Stimulated activated CD4-positive, alpha-beta T cell treated with anti-CD3 and anti-CD28 coated beads, Interleukin-1b, Interleukin-23, amount 100 ng/mL, for 48 hours (primary cell): ENCODE measurements at places on chromosomes 2 and 18.

DNA sequence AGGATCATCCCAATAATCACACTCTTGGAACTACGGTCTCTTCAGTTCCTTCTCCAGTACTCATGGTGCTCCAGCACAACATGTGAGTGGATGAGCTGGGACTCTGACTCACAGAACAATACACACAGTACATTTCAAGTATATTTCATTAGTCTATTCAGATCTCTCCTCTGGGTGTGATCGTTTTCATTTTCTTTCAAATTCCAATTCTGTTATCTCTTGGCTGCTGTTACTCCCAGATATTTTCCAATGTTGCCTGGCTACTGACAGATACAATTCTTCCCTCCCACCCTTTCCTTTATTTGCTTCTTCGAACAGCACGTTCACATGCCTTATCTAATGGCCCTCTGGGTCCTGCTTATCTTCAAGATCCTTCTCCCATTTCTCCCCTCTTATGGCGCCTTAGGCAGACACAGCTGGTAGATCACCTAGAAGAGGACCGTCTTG lies 216.0 kb downstream of the ACKR3 start:
- no peak for DNase-seq

- DNase-seq, result peak; percentile 15
These were observed 246.1 kb downstream of the BCL2 start for GRCh38 chr18:63073481-63073880.

DNA sequence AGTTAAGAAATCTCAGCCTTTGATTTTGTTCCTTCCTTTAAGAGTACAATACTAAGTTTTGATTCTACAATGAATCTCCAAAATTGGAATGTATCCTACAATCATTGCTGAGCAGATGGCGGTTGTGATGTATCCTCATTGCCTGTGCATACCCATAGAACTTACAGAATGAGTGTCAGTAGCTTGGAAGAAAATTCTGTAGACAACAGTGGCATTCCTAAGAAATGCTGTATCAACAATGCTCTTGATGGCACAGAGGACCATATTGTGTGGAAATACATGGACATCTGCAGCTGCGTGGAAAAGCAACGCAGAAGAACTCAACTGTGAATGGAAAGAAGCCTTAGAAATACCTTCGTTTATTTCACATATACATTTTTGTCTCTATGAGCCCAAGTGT lies 30.2 kb downstream of the GAREM1 start:
- DNase-seq, result no peak

- no peak for DNase-seq
These were observed 500.7 kb downstream of the RIT2 start for GRCh38 chr18:42614619-42615293.

DNA sequence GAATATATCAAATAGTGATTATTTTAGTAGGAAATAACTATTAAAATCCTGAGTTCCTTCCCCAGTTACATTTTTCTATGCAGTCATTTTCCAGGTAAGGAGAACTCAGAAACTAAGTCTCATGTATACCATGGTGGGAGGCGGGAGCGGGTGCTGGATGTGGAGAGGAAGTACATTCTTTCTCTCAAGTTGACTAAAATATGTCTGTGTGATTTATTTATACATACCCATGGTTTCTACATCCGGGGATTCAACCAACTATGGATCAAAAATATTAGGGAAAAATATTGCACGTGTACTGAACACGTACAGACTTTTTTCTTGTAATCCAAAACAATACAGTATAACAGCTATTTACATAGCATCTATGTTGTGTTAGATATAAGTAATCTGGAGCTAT lies 6.8 kb downstream of the ZCCHC2 start:
- DNase-seq, result no peak

DNA sequence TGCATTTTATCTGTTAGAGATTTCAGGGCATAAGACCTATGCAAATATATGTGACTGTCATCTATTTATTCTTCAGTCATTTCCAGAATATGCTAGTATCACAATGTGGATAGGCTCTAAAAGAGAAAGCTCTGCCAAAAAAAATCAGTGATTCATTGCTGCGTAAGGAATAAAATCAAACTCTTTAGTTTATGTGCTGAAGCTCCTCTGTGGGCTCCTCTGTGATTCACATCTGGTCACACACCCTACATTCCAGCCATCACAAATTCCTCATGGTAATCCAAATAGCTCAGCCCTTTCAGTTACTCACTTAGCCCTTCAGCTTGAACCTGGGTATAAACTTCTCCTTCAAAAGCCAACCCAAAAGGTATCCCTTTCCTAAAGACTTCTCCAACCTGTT lies 21.4 kb downstream of the DLGAP1 start:
- no peak for DNase-seq

DNA sequence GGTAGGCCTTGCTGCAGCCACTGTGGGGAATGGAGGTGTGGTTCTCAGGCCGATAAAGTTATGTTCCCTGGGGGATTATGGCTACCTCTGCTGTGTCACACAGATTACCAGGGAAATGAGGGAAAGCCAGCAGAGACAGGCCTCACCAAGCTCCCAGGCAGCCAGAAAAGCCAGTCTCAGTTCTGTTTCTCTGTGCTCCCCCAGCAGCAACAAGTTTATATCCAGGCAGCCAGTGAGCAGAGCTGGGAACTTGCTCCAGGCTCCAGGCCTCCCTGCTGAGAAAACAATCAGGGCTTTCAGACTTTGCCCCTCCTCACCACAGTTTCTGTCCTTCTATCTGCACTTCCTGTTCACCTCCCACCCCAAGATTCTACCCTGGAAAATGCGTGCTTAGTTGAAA lies 596.6 kb upstream of the GYPC start:
- no peak for DNase-seq

DNA sequence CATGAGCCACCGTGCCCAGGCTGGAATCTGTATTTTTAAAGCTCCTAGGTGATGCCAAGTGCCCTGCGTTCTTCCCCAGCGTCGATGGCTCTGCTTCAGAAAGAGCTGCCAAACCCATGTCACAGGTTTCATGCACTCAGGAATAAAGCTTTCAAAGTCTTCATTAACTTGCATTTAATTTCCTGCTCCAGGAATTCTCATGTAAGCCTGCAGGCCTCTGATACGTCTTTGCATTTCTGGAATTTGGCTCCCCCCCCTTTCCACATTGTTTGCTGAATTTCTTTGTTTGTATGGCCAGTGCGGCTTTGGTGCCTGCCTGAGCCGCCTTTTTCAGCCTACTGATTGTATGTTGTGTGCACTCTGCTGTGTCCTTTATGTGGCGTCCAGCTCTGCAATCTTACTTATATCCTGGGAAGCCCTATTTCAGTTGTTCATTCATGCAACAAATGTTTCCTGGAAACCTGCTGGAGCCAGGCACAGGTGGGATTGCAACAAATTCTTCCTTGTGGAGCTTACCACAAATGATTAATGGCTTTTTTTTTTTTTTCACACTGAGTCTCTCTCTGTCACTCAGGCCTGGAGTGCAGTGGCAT lies 17.9 kb upstream of the OTOF start:
- DNase-seq, result no peak

DNA sequence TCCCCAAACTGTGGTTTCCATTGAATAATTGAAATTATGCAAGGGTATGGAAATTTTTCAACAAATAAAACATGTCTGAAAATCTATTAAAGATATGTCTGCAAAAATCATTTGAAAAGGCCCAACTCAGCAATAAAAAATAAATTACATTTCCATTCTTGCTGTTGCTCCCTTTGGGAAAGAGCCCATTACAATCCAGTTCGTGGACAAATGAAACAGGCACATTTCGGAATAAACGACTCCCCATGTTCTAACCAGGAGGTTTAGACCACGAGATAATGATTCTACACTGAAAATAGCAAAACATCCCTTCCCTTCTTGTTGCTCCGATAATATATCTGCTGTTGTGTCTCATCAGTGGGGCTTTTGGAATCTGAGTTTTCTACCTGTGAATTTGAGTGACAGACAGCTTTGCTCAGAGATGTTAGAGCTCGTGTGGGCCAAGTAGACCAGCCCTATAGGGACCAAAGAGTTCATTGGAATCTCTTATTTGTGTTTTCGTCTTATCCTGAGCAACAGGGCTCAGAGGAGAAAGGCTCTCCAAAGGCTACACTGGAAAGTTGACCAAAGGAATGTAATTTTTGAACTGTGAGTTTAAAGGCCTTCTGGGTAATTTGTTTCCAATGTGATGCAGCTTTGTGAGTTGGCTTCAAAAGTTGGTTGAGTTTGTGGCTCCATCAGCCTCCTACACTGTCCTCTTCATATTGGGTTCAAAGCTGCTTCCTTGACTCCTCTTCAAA lies 119.5 kb downstream of the ACTR3 start:
- DNase-seq, result no peak

GRCh38 chr2:101267671-101268656 lies 15.3 kb downstream of the CNOT11 start:
- no peak for DNase-seq

GRCh38 chr2:173347305-173348168 lies 7.1 kb upstream of the CDCA7 start:
- DNase-seq, result no peak

- no peak for DNase-seq
These were observed 14.7 kb downstream of the THOC1 start for GRCh38 chr18:253121-253520.

- DNase-seq, result no peak
These were observed 474.5 kb downstream of the TGIF1 start for GRCh38 chr18:3924455-3924854.

- peak; percentile 40 for DNase-seq
These were observed 16.4 kb downstream of the TET3 start for GRCh38 chr2:74001121-74001520.

DNA sequence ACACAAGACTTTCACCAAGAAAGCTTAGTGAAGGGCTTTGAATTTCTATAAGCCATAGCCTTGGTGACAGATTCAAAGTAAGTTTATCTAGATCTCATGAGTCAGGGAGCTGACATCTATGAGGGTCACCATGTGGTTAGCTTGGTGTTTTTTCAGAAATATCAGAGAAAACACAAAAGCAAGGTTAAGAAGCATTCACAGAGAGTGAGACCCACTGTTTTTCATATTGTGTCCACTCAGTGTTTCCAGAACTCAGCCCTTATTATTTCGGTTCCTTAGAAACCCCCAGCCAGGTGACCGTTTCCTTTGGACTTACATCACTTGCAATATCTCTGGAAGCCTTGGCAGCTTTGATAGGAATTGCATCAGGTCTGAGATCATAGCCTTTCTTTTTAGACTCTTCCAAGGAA lies 76.6 kb downstream of the NEB start:
- DNase-seq, result no peak

DNA sequence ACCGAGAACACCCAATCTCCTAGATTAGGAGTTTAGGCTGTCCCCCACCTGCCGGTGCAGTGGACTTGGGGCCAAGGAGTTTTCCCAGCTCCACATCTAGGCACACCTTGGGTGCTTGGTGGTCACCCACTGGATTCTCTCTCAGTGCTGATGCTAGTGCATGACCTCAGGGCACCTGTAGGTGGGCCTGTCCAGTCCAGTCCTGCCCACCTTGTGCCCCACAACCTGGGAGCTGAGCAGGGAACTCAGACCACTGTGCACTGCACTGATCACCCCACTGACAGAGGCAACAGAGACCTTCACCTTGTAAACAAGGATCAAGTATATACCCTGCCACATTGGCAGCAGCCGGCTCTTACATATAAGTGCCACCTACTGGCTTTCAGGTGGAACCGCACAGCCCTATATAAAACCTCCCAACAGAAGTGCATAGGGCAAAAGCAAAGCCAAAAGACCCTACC lies 12.7 kb upstream of the CDH19 start:
- DNase-seq, result no peak

- no peak for DNase-seq
These were observed 11.8 kb downstream of the MTX2 start for GRCh38 chr2:176280867-176281658.

- DNase-seq, result no peak
These were observed 300.3 kb upstream of the MGAT5 start for GRCh38 chr2:133953524-133953923.

DNA sequence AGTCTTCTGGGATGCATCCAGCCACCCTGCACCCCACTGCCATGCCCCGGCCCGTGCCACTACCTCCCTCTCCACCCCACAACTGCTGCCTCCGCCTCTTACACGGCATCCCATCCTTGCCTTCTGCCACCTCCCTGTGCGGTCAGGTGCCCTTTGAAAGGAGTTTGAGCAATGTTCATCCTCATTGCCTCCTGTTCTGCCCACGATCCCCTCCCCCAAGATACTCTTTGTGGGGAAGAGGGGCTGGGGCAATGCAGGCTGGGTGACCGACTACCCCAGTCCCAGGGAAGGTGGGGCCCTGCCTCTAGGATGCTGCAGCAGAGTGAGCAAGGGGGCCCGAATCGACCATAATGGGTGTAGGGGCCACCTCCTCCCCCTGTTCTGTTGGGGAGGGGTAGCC lies 8.4 kb downstream of the MFSD2B start:
- DNase-seq, result no peak

DNA sequence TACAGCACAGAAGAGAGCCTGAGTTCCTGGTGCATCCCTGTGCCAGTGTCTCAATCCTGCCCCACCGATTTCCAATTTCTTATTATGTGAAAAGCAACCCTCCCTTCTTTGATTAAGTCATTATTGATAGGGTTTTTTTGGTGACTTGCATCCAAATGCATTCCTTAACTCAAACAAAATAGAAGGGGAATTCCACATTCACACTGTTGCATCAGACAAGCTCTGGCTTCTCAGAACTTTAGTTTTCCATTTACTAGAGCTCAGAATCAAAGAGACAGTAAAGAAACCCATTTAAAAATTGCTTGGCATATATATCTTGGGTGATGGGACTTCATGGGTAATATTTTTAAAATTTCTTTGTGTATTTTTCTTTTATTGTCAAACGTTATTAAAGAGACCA lies 13.8 kb upstream of the TMEM200C start:
- no peak for DNase-seq

DNA sequence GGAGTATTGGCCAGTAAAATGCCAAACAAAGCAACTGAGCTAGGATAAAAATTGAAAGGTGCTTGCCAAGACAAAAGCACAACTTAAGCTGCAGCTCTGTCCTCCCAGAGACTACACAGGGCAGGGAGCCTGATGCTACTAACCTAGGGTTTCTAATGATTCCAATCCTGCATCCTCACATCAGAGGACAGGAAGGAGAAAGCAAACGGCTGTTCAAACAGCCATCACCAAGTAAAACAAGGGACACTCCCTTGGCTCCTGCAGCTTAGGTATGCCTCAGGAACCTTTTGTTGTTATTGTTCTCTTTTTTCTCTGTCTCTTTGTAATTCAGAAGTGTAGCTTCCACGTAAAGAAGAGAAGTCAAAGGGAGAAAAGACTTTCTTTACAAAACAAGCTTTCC lies 99.5 kb downstream of the TCF4 start:
- no peak for DNase-seq
